ENCODE measurements at places on chromosomes 5 and 9.
A peak's percentile ranks its signal among the peaks of the same experiment; 100 is the strongest.

GRCh38 chr5:3187771-3188425, 407.7 kb upstream of the IRX1 start:
- no peak for DNase-seq
- H3K4me3 ChIP-seq, result no peak overlapping the region
- no peaks in the 10 kb centered on the region for H3K4me1 ChIP-seq
- H3K36me3 ChIP-seq, result no peaks in the 10 kb centered on the region
- H3K27me3 ChIP-seq, result peaks cover 61% of the 10 kb centered on the region

DNA sequence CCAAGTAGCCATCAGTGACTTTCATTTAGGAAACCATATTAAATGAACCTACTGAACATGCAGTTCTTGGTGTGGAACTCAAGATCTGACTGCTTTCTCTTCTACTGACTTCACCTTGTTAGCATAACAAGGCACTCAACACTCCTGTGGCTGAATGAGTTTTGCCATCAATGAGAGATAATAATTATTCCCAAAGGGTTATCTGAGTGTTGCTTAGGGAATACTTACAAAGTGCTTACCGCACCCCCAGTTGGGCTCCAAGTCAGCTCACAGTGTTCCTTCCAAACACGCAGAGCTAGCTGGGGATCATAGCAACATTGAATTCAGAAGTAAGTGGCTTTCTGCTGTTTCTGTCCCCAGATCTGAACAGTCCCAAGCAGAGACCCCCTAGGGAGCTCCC, 182.9 kb downstream of the SREK1 start:
- H3K4me1 ChIP-seq, result no peaks in the 10 kb centered on the region
- DNase-seq, result no peak
- H3K4me3 ChIP-seq, result no peak overlapping the region

DNA sequence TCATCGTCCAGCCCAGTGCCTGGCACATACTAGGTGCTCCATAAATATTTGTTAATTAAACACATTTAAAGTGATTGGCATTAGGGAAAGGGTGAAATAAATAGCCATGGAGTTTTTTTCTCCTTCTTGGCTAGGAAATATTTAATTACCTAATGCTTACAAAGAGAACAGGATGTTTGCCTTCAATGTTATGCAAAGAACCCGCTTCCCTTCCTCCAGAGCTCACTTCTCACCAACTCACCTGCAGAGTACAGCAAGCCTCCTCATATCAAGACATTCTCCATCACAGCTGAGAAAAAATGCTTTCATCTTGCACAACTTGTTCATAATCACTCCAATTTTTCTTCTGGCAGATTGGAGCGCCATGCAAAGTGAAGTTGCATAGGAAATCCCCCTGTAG, 161.7 kb upstream of the STK32A start:
- no peak for DNase-seq
- 0 out of 2 replicates have a peak, but pooled peaks cover 4% of the 10 kb centered on the region for H3K27me3 ChIP-seq
- H3K27ac ChIP-seq, result no peak overlapping the region
- no peaks in the 10 kb centered on the region for H3K4me1 ChIP-seq

GRCh38 chr5:175464074-175464941, 14.1 kb upstream of the SFXN1 start:
- H3K4me1 ChIP-seq, result no peaks in the 10 kb centered on the region
- DNase-seq, result peak; percentile 71
- H3K4me3 ChIP-seq, result no peak overlapping the region
- no peak overlapping the region for H3K27ac ChIP-seq
- no peaks in the 10 kb centered on the region for H3K36me3 ChIP-seq

DNA sequence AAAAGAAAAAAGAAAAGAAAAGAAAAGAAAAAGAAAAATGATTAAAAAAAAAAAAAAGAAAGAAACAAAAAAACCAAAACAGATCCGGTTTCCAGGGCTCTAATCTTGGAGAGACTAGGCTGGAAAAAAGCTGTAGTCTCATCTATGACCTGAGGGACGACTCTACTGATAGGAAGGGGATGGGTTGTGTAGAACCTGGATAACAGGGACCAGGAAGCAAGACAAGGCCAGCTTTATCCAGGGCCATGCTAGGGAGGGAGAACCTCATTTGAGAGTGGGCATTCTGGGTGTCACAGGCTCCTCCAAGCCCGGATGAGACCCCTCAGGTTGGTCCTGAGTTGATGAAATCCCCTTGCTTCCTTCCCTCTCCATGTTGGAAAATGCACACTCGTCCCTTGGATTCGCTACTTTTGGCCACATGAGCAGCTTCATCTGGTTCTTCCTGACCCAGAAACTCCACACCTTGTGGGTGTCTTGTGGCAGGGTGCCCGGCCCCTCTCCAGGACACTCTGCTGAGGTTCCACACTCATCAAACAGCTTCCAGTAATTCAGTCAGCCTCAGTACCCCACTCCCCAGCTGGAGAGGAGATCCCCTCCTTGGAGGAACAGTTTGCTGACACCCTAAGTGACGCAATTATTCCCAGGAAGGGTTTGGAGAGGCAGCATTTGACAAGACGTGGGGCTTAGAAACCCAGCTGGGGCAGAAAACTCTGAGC, 71.1 kb upstream of the LHFPL2 start:
- no peaks in the 10 kb centered on the region for H3K27me3 ChIP-seq
- no peak for DNase-seq
- no peaks in the 10 kb centered on the region for H3K36me3 ChIP-seq
- no peak overlapping the region for H3K4me3 ChIP-seq
- H3K4me1 ChIP-seq, result peaks cover 15% of the 10 kb centered on the region
- no peak overlapping the region for H3K27ac ChIP-seq

DNA sequence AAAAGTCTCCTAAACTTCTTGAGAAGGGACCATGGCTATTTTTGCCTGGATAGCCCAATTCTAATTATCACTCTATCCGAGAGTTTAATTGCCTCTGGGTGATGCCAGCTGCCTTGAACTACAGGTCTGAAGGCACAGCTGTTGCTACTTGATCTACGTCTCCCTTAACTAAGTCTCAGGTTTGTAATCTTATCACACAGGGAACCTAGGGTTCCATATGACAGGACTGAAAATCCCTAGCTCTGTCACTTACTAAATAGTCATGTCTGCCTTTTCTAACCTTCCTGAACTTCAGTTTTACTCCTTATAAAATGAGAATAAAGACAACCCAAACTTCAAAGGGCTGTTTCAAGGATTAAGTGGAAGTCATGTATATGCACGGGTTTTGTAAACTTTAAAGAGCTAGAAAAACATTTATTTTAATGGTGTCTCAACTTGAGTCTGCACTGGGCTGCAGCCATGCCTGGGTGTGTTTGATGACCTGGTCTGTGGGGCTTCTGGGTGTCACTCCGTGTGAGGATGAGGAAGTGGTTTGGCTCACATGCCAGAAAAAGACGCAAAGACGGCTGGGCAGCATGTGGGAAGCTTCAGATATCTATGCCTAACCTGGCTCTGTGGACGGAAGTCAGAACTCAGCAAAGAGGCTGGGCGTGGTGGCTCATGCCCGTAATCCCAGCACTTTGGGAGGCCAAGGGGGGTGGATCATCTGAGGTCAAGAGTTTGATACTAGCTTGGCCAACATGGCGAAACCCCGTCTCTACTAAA, 129.3 kb upstream of the SLC44A1 start:
- no peak overlapping the region for H3K27ac ChIP-seq
- no peak overlapping the region for H3K4me3 ChIP-seq
- peak; percentile 40 for DNase-seq
- H3K27me3 ChIP-seq, result no peaks in the 10 kb centered on the region
- H3K4me1 ChIP-seq, result peaks cover 8% of the 10 kb centered on the region

Data from PC-3 (cell line).